Nephron progenitor cell (in vitro differentiated cells): ENCODE measurements at places on chromosomes 3 and 15.

DNA sequence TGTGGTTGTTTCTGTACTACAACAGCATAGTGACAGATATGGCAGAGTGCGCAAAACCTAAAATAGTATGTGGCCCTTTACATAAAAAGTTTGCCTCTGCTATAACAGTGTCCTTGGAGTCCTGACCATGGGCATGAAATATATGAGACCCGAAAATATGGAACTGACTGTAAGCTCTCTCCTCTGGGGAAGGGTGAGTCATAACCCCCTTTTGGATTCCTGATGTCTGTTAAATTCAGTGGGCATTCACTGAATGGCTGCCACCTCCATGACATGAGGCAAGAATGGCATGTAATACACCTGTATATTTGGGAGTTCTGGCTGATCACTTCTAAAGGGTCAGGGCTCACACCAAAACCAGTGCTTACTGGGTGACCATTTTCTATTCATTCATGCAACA lies 6.1 kb downstream of the TBC1D2B start:
- no peak for DNase-seq

DNA sequence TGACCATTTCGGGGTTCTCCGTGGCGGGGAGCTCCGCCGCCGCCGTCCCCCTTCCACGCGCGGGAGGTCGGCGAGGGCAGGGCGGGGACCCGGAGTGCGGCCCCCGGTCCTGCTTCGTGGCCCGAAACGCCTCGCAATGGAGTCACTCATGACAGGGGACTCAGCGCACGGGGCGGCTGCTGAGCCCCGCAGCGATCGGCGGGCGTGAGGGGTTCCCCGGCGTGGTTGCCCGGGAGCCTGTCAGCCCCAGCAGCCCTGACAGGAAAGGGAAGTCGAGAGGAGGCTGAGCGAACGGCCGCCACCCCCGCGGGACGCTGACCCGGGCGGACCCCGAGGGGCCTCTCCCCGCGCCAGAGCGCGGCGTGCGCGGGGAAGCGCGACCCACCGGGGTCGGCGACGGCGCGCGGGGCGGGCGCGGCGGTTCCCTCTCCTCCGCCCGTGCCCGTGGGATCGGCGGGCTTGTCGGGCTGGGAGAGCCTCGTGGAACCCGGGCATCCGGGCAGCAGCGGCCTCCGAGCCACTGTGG lies 564 bp upstream of the PIGZ start:
- peak; percentile 49 for DNase-seq

- DNase-seq = no peak
Measured at GRCh38 chr3:127750226-127751031, 71.9 kb downstream of the MGLL start.

- DNase-seq = no peak
Measured at GRCh38 chr3:161744366-161744765, 247.8 kb downstream of the OTOL1 start.

DNA sequence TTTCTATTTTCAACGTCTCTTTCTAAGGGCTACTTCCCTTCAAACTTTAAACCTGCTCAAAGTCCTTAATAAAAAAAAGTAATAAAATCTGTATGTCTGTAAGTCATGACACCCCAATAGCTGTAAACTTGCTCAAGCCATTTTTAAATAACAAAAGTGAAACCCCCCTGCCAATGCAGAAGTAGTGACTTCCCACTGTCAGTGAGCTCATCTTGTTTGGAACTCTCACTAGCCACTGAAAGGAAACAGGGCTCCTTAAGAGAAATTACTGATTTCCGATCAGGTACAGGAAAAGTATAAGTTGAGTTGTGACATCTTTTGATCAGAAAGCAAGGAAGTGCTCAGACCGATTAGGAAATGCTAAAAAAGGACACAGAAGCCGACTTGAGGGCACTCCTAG lies 27.6 kb upstream of the GPR171 start:
- DNase-seq = no peak

DNA sequence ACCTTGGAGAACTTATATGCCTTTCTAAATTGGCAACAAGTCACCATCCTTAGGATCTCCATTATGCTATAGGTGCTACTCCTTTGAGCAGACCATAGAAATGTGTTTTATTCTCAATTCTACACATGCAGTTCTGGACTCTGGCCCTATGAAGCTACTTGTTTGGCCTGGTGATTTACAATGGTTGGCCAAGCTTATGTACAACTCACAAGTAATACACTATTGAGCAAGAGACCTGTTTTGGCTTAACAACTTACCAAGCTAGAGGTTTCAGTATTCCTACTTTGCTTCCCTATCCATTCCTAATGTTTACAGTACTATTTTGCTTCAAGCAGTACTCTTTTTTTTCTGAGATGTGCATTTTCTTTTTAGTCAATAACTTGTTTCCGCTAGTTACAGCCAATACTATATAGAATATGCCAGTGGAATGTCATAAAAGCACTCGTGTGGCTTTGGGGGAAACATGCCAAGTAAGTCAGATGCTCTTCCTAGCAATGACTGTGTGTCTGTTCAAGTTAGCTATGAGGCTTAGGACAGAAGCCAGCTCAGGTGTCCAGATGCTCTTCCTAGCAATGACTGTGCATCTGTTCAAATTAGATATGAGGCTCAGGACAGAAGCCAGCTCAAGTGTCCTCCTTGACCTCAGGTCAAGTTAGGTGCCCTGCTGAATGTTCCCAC lies 174.9 kb upstream of the SEMA6D start:
- DNase-seq = no peak

DNA sequence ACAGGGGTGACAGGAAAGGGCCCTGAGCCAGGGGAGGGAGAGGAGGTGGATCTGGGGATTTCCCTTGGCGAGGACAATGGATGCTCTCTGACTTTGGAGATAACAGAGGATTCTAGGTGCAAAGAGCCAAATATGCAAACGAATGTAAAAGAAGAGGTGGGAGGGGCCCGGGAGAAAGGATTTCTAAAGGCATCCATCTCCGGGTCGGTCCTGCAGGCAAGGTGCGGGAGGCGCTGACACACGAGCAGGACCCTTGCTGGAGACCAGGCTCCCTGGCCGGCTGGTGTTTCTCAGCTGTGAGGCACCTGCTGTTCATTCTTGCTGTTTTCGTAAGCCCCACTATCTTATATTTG lies 115.2 kb upstream of the TLE3 start:
- no peak for DNase-seq

GRCh38 chr3:77370413-77370812 lies 330.5 kb downstream of the ROBO2 start:
- no peak for DNase-seq

GRCh38 chr15:66933932-66934867 lies 131.2 kb upstream of the SMAD3 start:
- DNase-seq = no peak

- no peak for DNase-seq
Measured at GRCh38 chr3:12440927-12441714, 43.2 kb upstream of the TSEN2 start.

GRCh38 chr3:135161425-135161824 lies 366.4 kb downstream of the EPHB1 start:
- no peak for DNase-seq

DNA sequence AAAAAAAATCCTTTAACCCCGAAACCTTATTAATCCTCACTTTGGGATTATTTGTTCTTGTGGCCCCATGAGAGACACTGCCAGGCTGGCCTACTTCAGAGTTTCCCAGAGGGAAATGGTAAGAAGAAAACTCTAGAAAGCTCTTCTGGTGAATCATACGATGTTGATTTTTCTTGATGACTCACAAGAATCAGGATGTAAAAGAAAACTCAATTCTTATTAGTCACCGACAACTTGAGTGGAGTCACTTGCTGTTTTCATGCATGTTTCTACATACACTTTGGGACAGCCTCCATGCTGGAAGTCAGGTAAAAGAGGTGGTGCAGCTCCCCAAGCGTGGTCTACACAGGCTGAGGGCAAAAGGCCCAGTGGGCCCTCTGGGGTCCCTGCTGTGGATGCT lies 42.8 kb downstream of the MYO5C start:
- no peak for DNase-seq

DNA sequence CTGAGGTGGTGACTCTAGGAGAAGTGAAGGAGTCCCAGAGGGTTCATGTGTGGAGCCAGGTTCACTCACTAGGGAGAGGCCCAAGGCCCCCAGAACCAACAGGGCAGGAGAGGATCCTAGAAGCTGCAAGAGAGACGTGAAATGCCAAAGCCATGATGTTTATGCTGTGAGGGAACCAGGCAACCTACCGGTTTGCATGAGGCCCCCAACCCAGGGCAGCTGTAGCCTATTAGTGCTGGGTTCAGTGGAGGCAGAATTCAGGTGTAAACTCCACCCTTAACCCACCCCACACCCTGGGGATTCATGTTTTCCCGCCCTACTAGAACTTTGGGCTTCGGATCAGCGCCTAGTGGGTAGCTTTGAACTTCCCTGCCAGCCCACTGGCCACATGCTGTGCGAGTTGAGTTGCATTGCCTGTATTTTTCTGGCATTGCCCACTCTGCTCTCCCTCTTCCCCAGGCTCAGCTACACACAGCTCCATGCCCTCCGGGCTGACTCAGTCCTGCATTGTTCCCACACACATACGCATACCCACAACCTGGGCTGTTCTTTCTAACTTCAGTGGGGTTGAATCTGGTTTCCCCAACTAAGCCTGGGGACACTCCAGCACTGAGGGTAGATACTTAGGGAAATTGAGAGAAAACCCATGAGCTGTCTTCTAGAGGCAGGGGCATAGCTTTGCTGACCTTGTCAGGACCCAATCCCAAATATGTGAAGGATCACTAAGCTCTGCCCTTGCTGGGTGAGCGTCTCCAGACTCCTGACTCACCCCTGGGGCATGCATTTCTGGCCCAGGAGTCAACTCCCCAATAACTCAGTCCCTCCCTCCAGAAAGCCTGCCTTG lies 2.0 kb upstream of the ZBTB47 start:
- DNase-seq = no peak

- DNase-seq = no peak
Measured at GRCh38 chr3:46325645-46326300, 28.1 kb upstream of the CCR2 start.

GRCh38 chr3:126551839-126552687 lies 6.7 kb downstream of the C3orf22 start:
- DNase-seq = no peak

DNA sequence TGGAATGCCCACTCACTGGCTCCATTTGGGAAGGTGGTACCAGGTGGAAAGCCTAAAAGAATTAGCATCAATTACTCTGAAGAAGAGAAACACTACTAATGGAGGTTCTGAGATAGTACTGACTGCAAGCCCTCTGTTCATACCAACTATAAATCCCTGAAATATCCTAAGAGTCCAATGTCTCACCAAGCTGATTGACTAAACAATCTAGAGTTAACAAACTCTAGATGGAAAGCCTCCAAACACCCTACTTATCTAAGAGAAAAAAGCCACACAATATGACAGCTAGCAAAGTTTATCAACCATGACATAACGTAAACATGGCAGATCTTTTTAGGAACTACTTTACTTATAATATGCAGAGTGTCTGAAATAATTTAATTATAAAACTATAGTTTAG lies 59.2 kb downstream of the GPR176 start:
- no peak for DNase-seq

GRCh38 chr15:74808840-74809229 lies 3.8 kb upstream of the LMAN1L start:
- no peak for DNase-seq

DNA sequence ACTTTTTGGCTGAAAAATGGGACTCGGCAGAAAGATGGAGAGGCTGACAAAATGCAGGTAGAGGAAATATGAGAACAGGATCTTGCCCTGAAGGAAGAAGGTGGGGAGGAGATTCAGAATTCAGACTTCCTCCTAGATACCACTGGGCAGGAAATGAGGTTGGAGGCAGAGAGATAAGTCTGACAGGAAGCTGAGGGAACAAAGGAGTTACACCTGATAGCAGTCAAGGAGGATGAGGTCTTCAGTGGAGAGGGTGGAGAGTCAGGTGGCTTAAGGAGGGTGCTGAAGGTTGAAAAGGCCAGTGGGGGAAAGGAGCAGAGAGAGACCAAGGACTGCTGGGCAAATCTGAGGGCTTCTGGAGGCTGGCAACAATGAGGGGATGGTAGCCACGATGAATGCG lies 56.8 kb downstream of the CCR4 start:
- DNase-seq = no peak

DNA sequence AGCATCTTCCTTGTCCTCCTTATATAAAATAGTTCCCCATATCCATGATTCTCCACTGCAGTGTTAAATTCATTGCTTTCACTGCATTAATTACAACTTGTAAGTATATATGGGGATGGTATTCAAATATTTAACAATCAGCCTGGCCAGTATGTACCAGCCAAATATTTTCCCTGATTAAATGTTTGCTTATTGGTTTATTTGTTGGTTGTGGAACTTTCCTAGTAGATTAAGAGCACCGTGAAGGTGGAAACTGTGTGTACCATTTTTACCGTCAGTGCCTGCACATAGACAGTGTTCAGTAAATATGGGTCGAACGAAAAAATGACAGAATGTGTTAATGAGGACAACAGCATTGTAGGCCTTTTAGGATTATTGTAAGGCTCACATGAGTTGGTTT lies 7.0 kb downstream of the LAMP3 start:
- no peak for DNase-seq

DNA sequence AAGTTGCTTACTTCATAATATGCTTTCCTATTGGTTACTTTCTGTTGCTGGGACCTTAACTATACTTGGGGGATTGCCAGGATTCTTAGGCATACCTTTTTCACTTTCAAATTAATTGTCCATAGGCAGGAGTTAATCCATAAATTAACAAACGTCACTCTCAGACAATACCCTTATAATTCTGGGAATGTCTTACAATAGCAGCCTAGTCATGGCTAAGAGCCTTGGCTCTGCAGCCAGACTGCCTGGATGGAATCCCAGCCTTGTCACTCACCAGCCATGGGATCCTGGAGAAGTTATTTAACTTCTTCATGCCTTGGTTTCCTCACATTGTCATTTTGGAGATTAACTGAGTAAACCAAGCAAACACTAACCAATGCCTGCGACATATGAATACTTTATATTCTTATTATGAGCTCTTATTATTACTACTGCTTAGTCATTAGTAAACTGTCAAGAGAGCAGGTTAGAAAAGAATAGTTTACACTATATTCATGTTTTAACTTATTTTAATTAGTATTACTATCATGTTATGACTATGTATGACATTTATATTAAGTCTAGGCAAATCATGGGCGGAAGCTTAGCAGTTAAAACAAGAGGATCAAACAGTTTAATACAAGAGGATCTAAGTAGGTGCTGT lies 29.0 kb downstream of the GYG1 start:
- no peak for DNase-seq

DNA sequence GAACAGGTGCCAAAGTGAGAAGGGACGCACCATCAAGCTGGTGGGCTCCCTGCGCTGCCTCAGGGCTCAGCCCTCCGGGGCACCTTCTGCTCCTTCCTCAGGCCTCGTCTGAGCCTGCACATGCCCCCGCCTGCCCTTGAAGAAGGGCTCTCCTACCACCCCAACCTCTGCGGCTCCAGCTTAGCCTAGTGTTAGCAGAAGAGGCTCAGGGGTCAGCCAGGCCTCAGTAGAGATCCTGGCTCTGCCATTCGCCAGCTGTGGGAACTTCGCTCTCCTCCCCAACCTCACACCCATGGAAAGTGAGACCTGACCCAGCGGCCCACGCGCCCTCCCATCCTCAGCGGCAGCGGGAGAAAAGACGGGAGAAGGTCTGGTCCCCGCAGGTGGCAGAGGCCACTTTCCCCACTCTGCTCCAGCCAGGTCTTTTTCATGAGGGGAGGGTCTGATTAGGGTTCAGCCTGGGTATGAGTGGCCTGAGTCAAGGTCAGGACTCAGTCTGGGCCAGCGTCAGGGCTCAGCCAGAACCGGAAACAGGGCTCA lies 8.2 kb downstream of the GRIP2 start:
- no peak for DNase-seq
